ENCODE measurements at places on chromosomes 5 and 9.

DNA sequence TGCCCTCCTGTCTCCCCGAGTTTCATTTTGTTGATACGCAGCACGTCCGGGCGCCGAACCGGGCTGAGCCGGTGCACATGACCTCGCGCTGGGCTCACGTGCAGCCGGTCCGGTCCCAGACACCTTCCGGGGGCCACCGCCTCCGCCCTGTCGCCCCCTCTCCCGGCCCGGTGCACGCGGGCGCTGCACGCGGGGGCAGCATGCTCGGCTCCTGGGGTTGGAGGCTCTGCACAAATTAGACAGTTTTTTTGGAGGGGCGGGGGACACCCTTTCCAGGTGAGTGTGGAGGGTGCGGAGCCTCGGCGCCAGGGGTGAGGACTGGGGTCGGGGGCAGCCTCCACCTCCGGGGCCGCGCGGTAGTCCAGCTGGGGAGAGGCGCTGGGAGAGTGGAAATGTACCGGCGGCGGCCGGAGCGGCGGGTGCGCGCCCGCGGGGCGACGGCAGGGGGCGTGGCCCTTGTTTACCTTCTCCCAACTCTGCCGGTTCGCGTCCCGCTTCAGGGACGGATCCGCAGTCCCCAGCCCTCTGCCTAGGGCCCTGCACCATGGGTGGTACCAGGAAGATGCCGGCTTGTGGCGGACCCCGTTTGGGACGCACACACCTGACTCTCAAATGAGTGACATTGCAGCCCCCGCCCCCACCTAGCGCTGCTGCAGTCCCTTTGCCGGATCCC lies 1.1 kb downstream of the JADE2 start:
- peak; percentile 66 for DNase-seq

DNA sequence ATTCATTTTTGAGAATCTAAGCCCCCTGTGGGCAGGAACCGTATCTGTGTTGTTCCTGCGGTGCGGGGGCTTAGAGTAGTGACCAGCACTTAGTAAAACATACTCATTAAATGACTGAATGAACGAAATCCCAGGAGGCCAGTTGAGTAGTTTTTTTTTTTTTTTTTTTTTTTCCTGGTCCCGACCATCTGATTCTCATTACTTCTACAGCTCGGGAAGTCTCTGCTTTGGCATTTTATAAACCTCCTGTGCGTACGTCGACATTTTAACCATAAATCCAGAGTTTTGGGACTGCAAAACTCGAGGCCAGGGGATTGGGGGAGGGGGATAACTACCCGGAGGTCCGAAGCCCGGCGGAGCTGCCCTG lies 31.5 kb upstream of the SPRY4 start:
- DNase-seq, result no peak

DNA sequence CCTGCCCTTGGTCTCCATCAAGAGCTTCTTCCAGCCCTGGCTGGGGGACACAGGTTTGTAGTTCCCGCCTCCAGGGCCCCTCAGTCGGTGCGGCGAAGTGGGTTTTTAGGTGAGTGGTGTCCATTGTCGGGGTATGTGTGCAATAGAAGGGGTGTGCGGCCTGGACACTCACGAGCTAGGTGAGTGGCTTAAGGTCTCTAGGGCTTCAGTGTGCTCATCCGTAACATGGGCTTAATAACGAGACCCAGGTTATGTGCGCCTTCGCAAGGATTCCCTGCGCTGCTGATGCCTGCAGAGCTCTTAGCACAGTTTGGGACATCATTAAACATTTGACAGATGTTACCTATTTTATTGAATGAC lies 656 bp downstream of the CEP78 start:
- no peak for DNase-seq

- no peak for DNase-seq
These were observed 4.3 kb downstream of the SMIM33 start for GRCh38 chr5:139474890-139475791.

DNA sequence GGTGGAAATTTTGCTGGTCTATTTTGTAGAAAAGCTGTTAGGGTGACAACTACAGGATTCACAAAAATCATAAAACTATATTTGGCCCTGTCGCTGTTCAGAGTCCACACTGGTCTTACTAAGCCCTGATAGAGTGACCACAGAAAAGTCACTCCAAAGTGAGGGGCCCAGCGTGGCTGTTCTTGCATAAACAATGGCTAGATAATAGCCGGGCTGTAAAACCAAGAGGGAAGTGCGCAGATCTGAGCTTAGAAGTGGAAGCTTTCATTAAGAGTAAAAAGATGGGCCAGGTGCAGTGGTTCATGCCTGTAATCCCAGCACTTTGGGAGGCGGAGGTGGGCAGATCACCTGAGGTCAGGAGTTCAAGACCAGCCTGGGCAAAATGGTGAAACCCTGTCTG lies 15.5 kb upstream of the CTSL start:
- no peak for DNase-seq

Data from posterior cingulate gyrus (tissue), 11 donors.